ENCODE measurements at places on chromosomes 6 and 20. TPM values are rescaled to one million over a fixed set of nuclear protein-coding genes. Genes with fewer than 3 reads are reported as not detected.

Gene SLA2
- 2.7 TPM for polyA plus RNA-seq

- no peak for DNase-seq
These were observed 9.2 kb upstream of the LY86 start for GRCh38 chr6:6579281-6579680.

DNA sequence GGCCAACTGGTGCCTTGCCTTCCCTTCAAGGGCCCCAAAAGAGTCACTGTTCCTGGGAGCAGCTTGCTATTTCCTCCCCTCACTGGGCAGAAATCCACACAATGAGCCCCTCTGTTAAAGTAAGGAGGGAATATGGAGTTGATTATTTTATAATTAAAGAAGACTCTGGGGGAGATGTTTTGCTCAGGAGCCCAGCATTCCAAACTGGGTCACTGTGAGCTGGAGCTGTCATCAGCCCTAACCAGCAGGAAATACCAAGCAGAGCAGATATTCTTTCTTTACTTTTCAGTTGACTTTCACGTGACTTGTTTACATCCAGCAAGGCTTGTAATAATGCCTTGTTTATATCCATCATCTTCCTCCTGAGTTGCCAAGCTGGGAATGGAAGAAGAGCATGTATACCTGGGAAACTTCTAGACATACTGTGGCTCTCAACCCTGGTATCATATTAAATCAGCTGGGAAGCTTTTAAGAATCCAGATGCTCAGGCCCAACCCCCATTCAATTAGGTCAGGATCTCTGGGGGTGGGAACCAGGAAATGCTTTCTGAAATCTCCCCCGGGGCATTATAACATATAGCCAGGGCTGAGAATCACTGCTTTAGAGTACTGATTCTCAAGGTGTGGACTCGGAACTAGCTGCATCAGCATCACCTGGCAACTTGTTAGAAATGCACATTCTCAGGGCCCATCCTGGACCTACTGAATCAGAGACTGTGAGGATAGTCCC lies 175.6 kb upstream of the MYLIP start:
- no peak for DNase-seq

Gene PNLDC1
- polyA plus RNA-seq, result 0.25 TPM

GRCh38 chr20:15191082-15191723 lies 853.8 kb upstream of the FLRT3 start:
- DNase-seq, result no peak

DNA sequence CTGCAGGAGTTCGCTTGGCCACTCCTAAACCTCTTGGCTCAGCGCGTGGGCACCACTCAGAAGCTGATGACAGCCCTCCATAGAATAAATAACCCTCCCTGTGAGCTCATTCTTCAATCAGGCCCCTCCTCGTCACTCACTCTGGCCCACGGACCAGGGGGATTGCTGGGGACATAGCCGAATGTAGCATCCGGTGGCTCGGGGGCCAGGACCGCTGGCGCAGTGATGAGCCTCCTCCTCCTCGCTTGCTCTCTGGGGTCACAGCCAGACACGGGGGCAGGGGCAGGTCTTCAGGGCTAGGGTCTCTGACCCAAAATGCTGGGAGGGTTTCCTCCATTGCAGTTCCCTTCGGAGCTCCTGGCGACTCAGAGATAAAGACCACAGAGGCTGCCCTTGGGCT lies 79.9 kb downstream of the TFAP2C start:
- no peak for DNase-seq

GRCh38 chr20:4848041-4848440 lies 126.3 kb downstream of the PRND start:
- no peak for DNase-seq

Gene OOEP
- not detected for polyA plus RNA-seq

Gene SLPI
- 420 TPM for polyA plus RNA-seq

DNA sequence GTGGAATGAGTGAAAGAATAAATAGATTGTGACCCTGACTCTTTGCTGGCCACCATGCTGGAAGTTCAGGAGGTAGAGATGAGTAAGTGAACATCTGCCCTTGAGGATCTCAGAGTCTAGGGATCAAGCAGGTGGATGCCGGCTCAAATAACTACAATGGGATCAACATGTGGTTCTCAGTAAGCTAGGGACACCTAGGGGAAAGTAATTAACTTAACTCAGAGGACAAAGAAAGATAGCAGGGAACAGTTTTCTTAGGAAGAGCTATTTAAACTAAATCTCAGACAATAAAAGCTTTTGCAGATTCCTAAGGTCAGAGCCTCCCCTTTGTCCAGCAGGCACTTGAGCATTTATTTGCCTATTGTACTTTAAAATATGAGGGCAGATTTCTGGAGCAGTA lies 29.1 kb downstream of the SLC13A3 start:
- DNase-seq, result no peak

GRCh38 chr20:34110745-34111641 lies 1.1 kb downstream of the EIF2S2 start:
- DNase-seq, result no peak

DNA sequence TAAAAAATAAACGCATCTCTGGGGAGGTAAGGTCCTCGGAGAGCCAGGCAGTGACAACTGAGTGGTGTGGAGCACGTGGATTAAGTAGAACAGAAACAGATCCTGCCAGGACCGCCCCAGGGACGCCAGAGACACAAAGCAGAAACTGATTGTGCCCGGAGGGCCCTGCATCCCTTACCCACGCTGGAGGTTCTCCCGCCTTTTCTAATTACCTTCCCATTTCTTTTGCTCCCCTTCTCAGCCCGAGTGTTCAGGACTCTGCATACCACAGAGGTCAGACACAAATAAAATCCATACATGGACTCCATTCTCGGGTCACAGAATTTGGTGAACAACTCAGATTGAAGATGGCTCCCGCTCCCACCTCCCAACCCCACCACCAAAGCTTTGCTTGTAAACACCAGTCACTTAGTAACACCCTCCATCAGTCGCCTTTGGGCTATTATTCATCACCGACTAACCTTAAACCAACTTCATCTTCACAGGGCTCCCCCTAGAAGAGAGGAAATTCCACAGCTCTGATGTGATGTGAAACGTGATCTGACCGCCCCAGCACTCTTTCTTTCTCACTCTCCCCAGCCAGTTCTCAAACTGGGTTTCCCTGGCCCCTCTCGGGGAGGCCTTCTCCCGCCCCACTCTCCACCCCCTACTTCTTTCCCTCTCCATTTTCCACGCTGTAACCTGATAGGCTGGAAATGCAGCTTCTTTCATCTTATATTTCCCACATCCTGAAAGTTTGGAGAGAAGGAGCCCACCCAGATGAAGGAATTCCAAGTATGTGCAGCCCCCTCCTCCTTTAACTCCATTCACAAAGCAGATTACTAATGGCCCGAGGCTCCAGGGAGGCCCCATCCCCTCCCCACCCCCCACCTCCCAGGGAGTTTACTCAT lies 32.5 kb upstream of the PIM1 start:
- no peak for DNase-seq

Gene UBE3D
- polyA plus RNA-seq, result 2.9 TPM

- no peak for DNase-seq
These were observed 66.8 kb upstream of the RPS6KA2 start for GRCh38 chr6:166693880-166694279.

GRCh38 chr6:19837511-19838441 lies 606 bp downstream of the ID4 start:
- DNase-seq, result peak; percentile 78

- DNase-seq, result no peak
These were observed 81.6 kb upstream of the MLN start for GRCh38 chr6:33885132-33886057.

DNA sequence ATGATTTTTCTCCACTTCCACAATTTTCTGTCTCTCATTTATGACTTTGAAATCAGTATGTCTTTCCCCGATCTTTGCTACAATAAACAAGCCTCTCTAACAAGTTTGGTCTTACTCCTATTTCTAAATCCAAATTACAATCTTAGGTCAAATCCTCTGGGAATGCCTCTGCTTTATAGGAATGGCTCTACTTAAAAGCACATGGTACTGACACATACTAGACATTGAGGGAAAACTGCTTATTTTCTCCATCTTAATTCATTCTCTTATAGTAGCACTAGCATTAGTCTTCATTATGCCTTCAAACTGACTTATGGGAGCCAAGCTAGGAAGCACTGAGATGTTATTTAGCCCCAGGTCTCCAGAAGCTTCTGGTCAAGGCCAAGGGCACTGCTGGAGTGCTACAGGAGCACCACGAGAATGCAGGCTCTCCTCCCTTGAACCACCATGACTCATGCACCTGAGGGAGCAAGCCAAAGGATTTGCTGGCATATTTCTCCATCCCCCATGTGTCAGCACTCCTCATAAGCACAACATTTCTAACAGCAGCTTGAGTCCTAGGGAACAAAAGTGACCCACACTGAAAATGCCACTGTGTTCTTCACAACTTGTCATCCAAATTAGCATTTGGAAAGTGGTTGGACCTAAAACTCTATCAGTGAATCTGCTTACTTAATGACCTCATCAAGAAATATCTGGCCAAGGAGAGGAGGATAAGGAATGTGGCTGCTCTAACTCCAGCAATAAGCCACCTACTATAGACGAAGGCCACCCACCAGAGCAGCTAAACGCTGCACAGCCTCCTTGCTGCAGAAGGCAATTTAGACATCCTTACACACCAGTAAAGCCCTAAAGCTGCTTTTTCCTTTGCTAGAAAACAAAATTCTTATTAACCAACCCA lies 156.8 kb upstream of the KCNQ5 start:
- DNase-seq, result no peak

- no peak for DNase-seq
These were observed 45.8 kb upstream of the PIM1 start for GRCh38 chr6:37123957-37124729.

Gene SOBP
- 2.4 TPM for polyA plus RNA-seq

Gene COL9A1
- polyA plus RNA-seq, result 0.75 TPM

GRCh38 chr20:22700367-22700766 lies 116.0 kb upstream of the FOXA2 start:
- DNase-seq, result no peak

- DNase-seq, result no peak
These were observed 289 bp downstream of the FOXP4 start for GRCh38 chr6:41546475-41546865.

DNA sequence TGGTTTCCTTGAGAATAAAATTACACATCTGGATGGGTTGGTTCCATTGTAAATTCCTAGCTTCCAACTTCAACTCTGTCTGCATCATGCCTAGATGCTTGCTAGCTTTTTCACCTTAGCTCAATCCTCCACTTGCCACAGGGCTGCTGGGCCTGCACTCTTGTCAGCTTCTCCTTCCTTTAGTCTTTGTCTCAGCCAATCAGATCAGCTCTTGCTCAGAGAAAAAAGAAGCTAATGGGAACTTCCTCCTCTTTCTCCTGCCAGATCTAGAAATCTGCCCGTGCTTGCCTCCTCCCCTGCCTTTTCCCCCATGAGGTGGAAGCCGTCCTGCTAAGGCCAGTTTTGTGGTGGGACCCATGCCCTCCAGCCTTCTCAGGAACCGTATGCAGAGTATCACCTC lies 18.5 kb downstream of the RAE1 start:
- DNase-seq, result no peak

- DNase-seq, result no peak
These were observed 639.6 kb downstream of the EPHA7 start for GRCh38 chr6:92779746-92780145.

DNA sequence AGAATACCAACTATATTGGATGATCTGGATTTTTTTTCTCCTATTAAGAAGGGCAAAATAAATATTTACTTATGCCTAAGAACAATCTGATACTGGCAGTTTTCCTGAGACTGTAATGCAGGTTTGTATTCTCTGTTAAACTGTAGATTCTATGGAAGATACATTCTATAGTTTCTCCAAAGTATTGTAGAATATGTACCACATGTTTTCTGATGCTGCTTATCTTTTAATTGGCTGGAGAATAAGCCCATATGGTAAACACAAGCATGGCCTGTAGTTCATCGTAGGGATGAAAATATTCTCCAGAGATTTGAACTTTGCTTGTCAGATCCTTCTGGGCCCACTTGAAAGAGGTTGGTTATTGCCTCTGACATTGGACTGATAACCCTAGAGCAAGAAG lies 99.1 kb downstream of the CENPW start:
- DNase-seq, result no peak

GRCh38 chr6:1473166-1473565 lies 83.8 kb downstream of the FOXF2 start:
- DNase-seq, result no peak

DNA sequence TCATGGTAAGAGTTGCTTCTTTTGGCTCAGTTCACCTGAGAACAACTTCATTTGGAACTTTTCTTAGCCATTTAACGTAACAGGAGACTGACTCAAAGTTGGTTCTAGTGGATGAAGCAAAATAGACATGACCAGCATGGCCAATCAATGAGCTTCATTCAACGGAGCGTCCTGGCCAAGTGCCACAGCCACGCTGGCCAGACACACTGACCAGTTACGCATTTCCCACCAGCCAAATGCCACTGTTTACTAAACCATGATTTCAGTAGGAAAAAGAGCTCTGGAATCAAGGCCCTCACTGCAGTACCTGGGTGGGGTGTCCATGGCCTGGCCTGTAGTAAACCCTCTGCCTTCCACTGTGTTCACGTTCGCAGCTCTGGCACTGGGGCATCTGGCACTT lies 80.4 kb downstream of the POPDC3 start:
- no peak for DNase-seq

DNA sequence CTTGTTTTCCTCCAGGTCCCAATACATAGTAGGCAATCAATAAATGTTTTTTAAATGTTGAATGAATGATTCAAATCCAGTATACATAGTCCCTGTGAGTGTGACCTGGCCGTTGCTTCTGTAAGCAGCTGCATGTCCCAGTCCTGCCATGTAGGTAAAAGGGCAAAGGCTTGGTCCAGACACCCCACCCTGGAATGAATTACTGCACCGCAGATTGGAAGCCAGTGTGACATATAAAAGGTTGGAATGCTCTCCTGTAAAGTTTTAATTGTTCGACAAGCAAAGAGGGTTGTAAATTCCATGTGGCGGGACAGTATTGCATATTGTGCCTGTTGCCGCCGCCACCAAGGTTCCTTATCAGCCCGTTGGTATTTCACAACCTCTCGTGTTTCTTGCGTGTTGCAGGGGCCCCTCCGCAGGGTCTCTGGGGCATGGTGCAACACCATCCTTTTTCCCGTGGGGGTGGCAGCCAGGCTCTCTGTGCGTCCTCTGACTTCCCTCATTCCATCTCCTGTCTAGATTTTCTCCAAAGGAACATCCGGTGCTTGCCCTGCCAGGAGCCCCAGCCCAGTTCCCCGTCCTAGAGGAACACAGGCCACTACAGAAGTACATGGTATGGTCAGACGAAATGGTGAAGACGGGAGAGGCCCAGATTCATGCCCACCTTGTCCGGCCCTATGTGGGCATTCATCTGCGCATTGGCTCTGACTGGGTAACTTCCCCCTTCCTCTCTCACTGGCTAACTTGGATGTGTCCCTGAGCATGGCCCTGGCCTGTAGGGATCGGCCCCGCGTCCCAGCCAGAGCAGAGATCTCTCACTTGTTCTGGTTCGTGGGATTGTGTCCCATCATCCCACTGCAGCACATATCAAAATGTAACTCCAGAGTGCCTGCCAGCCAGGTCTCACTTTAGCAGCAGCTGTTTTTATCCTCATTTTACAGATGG lies 20.3 kb downstream of the POFUT1 start:
- peak; percentile 82 for DNase-seq

DNA sequence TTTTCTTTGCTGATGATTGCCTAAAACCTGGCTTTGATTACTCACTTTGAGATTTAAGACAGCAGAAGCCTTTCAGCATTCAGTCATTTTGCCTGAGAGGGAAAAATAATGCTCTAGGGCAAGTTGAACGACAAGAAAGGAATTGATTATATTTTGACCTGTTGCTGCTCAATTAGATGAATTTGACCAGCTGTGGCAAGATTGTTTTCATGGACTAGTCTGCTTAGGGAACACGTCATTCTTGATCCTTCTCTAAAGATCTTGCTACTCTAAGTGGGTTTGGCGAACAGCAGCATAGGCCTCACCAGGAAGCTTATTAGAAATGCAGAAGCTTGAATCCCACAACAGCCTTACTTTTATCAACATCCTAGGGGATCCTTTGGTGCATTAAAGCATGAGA lies 59.7 kb upstream of the PHACTR1 start:
- DNase-seq, result no peak
